ENCODE measurements at places on chromosomes 5 and 9.
A peak's percentile ranks its signal among the peaks of the same experiment; 100 is the strongest.

DNA sequence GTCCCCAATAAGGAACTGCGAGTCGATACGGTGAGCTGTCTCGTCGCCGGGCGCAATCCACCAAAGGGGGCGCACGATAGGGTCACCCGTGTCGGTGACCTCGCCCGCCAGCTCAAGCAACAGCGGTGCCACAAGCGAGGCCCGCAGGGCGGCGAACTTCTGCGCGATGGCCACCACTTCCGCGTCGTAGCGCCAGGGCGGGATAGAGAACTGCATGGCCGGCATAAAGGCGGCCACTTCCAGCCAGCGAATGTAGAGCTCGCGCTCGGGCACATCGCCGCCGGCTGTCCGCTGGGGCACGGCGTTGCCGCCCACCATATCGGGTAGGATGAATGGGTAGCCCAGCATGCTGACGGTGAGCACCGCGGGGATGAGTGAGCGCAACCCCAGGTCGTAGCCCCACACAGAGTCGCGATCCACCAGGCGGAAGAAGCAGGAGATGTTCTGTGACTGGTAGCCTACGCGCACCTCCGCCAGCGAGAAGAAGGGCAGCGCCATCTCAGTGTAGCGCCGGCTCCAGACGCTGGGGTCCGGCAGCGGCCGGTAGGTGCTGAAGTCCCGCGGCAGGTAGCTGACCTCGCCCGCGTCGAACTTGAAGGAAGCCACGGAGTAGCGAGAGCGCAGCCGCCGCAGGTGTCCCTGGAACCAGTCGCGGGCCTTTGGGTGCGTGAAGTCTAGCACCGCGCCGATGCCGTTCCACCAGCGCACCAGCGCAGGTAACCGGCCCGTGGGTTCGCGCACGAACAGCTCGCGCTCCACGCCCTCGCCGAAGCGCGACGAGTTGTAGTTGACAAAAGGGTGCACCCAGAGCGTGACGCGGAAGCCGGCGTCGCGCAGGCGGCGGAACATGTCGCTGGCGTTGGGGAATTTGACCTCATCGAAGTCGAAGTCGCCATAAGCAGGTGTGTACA lies 5.5 kb downstream of the MYORG start:
- peak; percentile 71 for DNase-seq

- DNase-seq = no peak
These were observed 559.0 kb upstream of the FTMT start for GRCh38 chr5:121292664-121293063.

GRCh38 chr5:66002415-66002814 lies 76.0 kb downstream of the ERBIN start:
- no peak for DNase-seq

DNA sequence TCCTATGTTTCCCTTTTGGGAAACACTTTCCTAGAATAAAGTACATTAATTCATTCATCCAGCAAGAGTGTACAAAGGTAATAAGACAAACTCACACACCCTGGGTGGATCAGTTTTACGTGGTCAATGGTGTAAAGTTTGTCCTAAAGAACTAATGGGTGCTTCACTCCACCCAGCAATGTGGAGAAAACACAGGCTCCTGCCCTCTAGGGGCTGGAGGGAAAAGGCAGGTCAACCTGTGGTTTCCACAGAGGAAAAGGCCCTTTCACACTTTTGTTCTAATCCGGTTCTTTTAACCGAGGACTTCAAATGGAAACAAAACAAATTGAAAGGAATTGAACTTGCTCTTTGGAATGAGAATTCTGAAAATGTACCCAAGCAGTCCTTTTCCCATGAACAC lies 80.9 kb upstream of the SPOCK1 start:
- no peak for DNase-seq

GRCh38 chr9:114207034-114207810 lies 51.9 kb downstream of the COL27A1 start:
- no peak for DNase-seq
